ENCODE measurements at places on chromosomes 1 and 21.
A peak's percentile ranks its signal among the peaks of the same experiment; 100 is the strongest.

DNA sequence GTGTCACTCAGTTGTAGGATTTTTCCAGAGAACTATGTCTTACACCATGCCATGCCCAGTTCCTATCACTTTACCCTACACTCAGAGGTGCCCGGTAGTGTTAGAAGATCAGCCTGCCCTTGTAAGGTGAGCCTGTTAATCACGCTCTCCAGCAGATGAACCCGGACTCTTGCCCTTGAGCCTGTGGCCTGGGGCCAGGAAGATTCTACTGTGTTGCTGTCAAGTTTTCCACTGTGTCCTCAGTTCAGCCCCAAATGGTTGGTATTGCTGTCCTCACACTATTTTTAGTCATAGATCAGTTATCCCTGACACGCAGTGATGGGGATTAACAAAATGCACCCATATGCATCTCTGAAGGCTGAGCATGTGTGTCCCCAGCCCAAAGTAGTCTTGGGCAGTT, 105.0 kb upstream of the SPAG17 start:
- DNase-seq = no peak

- DNase-seq = no peak
Observed at GRCh38 chr21:44907966-44908895, 12.5 kb downstream of the ITGB2 start.

DNA sequence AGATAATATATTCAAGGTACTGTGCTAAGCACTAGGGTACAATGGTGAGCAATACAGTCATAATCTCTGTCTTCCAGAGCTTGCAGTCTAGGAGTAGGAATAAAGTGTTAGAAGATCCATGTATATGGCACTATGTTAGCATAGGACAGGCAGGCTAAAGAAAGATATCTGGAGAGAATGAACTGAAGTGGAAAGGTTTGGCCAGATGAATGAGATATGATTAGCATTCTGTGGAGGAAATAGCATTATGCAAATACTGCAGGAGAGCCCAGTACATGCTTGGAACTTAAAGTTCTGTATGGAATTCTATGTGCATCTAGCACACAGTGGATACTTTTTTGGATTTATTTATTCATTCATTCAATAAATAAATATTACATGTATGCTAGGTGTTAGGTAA, 4.7 kb downstream of the C8A start:
- DNase-seq = no peak

GRCh38 chr1:86616871-86617270, 70.0 kb downstream of the CLCA4 start:
- no peak for DNase-seq

DNA sequence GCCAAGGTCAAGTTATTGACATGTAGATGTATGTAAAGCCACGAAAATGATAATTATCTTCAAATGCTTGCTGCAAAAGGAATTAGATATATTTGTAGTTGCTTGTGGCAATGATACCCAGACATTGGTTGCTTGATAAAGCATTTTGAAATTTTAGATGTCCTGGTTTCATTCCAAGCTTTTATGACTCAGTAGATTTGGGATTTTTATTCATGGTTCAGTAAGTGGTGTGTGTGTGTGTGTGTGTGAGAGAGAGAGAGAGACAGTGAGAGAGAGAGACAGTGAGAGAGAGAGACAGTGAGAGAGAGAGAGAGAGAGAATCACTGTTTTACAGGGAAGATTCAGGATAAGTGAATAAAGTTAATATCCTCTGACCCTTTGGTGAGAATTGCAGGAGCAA, 498.2 kb upstream of the C1orf87 start:
- no peak for DNase-seq

- DNase-seq = no peak
Observed at GRCh38 chr21:29654855-29655254, 284.9 kb downstream of the GRIK1 start.

GRCh38 chr1:111484391-111485026, 10.7 kb downstream of the C1orf162 start:
- DNase-seq = no peak

- no peak for DNase-seq
Observed at GRCh38 chr1:117051224-117052064, 8.7 kb upstream of the TTF2 start.

DNA sequence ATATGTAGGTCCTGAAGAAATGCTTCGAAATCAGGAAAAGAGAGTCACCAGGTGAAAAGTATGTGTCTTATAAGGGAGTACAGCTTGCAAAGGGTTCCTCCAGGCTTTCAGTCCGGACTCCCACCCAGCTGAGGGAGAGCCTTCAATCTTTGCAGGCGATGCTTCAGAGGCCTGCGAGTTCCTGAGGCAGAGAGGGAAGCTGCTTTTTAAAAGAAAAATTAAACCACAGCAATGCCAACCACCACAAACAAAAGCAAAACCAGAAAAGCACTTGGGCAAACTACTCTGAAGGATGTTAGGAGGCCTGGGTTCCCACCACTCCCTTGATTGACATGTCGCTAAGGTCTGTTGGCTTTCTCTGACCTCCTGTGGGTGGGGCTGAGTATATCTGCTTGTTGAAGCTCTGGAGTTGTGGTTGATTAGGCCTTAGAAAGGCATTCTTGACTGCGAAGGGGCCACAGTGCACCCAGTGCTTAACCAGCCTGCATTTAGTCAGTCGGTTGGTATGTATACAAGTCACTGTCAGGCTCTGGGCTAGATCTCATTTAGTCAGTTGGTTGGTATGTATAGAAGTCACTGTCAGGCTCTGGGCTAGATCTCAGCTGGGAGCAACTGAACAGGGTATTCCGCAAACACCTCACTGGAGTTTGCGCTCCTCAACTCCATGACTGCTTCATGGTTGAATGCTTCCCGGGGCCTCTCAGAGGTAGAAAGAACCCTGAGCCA, 1.2 kb downstream of the NIPAL3 start:
- peak; percentile 66 for DNase-seq

- no peak for DNase-seq
Observed at GRCh38 chr21:44892095-44892494, 18.6 kb upstream of the PTTG1IP start.

DNA sequence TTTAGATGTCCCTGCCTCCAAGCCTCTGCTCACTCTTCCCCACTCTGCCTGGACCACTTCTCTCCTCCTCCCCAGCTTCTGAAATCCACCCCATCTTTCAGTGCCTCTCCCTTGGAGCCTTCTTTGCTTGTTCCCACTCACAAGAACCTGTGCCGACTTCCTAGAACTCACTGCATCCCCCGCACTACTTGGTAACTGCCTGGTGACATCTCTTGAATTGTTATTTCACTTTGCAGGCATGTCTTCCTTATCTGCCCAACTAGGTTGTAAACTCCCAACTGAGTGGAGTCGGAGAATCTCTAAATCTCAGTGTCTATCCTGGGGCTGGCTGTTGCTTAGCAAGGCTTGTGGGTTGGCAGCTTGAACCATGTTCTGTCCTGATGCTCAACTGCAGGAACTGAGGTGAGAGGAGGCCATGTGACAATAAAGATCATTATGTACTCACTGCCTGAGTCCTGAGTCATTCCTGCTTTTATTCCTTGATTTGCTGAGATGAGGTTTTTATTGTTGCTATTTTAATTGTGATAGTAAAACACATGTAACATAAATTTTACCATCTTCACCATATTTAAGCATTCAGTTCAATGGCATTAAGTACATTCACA, 3.9 kb downstream of the KPRP start:
- no peak for DNase-seq

- DNase-seq = no peak
Observed at GRCh38 chr1:87787551-87787950, 458.9 kb downstream of the LMO4 start.

DNA sequence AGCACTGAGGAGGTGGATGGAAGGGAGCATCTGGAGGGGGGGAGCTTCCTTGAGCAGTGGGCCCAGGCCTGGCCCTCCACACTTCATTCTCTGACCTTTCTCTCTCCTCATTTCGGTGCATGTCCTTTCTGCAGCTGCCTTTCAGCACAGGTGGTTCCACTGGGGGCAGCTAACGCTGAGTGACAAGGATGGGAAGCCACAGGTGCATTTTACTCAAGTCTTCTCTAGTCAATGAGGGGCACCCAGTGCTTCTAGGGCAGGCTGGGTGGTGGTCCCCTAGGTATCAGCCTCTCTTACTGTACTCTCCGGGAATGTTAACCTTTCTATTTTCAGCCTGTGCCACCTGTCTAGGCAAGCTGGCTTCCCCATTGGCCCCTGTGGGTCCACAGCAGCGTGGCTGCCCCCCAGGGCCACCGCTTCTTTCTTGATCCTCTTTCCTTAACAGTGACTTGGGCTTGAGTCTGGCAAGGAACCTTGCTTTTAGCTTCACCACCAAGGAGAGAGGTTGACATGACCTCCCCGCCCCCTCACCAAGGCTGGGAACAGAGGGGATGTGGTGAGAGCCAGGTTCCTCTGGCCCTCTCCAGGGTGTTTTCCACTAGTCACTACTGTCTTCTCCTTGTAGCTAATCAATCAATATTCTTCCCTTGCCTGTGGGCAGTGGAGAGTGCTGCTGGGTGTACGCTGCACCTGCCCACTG, 43.2 kb downstream of the YARS1 start:
- no peak for DNase-seq

DNA sequence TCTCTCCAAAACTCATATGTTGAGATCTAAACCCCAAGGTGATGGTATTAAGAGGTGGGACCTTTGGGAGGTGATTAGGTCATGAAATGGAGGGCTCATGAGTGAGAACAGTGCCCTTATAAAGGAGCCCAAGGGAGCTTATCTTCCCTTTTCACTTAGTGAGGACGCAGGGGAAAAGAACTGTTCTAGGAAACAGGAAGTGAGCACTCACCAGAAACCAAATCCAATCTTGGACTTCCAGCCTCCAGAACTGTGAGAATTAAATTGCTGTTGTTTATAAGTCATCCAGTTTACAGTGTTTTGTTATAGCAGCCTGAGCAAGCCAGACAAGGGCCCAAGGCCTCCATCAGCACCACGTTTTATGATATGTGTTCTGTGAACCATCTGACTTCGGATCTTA, 60.3 kb upstream of the LRRC8D start:
- no peak for DNase-seq

- DNase-seq = no peak
Observed at GRCh38 chr1:237398751-237399150, 356.8 kb downstream of the RYR2 start.

- DNase-seq = no peak
Observed at GRCh38 chr1:224535641-224536040, 80.5 kb upstream of the CNIH3 start.

DNA sequence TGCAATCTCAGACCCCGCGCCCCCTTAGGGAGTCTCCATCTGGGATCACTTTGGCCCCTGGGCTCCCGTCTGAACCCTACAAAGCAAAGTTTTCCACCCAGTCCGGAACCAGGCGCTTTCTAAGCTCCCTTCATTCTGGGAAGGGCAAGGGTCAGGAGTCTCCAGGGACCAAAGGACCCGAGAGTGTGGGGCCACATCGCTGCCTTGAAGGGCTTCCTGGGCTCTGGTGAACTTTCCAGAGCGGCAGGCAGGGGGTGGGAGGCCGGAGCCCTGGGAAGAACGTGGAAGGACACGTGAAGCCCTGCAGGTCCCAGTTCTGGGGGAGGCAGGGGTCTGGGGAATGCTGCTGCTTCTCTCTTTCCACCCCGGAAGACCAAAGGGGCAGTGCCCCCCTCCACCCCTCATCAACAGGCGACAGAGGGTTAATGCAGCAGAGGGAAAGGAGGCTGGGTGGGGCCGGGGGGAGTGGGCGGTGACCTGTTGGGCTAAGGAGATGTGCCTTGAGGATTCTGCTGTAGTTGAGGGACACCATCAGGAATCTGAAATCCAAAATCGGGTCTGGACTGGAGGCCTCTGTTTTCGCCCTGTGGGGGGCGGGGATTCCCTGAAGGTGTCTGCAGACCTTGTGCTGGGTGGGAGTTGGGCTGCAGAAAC, 734 bp downstream of the CDK18 start:
- DNase-seq = no peak

- DNase-seq = no peak
Observed at GRCh38 chr1:240811256-240811655, 199.3 kb upstream of the GREM2 start.

- DNase-seq = no peak
Observed at GRCh38 chr1:59356627-59357026, 59.7 kb downstream of the FGGY start.

DNA sequence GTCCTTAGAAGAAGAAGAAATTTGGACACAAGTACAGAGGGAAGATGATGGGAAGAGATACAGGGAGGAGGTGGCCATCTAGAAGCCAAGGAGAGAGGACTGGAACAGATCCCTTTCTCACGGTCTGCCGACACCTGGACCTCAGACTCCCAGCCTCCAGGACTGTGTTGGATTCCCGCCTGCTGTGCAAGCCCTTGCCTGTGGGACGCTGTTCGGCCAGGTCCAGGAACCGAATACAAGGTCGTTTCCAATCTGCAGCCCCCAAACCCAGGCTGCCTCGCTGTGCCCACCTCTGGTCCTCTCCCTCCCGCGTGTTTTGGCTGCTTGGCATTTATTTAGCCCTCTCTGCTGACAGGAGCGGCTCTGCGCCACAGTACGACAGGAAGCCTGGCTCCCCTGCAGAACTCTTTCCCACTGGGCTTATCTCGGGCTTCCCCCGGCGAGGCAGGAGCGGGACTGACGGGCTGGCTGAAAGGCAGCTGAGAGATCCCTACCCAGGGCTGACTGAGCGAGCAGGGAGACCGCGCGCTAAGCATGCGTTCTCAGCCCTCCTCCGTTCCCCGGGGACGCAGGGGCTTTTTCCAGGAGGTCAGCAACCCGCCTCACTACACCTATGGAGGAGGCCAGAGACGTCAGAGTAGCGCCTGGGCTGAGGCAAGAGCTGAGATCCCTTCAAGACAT, 238.4 kb downstream of the TNR start:
- no peak for DNase-seq

DNA sequence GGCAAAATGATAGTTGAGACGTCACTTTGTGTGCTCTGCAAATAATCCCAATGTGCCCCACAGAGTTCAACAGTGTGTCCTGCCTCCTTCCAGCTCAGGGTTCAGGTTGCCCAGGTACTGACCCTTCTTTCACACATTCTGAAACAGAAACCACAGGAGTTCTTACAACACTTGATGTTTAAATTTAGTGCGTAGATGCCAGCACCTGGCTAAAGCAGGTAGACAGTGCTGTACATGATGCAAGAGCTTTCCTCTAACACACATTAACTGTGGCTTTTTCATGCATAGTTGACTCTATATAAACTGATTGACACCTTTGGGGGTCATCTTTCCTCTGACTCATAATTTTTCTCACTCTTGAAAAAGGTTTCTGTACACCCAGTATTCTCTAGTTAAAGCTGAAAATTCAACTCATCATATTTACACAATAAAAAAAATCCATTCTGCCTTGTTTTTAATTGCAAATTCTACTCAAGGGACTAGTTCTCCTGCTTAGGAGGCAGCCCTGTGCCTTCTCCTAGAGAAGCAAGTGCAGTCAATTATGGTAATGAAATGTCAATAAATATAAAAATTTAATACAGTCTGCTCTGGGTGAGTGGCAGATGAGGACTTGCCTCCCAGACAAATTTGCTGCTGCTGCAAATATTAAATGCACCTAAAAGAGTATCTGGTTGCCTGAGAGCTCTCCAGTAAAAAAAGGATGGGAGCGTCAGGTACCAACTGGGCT, 91.4 kb downstream of the NR5A2 start:
- DNase-seq = no peak

- DNase-seq = no peak
Observed at GRCh38 chr1:192167011-192167410, 8.7 kb downstream of the RGS18 start.

DNA sequence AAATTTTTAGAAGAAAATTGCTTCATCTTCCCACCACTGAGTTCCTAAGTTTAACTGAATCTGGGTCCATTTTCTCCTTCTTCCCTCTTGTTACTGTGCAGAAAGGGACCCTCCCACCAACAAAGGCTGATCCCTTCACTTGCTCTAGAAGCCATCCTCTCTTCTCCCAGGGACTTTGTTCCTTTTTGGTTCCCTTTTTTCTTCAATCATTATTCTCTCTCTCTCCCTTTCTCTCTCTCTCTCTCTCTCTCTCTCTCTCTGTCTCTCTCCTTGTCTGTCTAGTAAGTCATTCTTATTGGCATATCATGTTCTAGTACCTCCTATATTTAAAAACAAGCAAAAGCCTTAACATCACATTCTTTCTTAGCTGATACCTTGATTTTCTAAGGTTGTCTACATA, 31.7 kb upstream of the GADD45A start:
- no peak for DNase-seq
